ENCODE measurements at places on chromosomes 7 and 10.

GRCh38 chr7:123398921-123399320 lies 135.5 kb downstream of the IQUB start:
- no peak for DNase-seq

DNA sequence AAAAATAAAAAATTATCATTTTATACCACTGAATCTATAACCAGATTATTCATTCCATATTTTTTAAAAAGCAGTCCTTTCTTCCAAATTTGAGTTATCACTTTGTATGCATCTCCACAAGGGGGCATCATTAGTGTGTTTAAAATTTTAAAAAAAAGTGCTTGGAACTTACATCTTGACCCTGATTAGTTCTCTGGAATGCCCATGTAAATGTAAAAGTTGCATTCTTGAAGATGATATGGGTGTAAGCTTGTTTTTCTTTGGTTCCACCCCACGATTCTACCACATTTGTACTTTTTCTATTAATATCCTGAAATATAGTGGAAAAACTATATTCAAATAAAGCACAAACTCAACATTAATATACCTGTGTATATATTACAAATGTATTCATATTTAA lies 144.9 kb downstream of the ELAPOR2 start:
- no peak for DNase-seq

- DNase-seq, result no peak
Measured at GRCh38 chr10:99456931-99457288, 26.5 kb upstream of the GOT1 start.

DNA sequence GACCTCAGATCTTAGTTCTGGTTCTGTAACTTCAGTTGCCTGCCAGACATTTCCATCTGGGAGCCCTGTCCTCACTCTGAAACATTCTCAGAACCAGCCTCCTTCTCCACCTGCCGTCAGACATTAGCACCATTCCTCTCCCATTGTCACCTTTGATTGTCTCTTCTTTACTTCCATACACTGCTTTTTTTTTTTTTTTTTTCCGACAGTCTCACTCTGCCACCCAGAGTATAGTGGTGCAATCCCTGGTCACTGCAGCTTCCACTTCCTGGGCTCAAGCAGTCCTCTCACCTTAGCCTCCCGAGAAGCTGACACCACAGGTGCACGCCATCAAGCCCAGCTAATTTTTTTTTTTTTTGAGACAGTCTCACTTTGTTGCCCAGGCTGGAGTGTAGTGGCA lies 21.1 kb upstream of the HIPK2 start:
- no peak for DNase-seq

- DNase-seq, result no peak
Measured at GRCh38 chr7:57487957-57488356, 38.0 kb downstream of the ZNF716 start.

DNA sequence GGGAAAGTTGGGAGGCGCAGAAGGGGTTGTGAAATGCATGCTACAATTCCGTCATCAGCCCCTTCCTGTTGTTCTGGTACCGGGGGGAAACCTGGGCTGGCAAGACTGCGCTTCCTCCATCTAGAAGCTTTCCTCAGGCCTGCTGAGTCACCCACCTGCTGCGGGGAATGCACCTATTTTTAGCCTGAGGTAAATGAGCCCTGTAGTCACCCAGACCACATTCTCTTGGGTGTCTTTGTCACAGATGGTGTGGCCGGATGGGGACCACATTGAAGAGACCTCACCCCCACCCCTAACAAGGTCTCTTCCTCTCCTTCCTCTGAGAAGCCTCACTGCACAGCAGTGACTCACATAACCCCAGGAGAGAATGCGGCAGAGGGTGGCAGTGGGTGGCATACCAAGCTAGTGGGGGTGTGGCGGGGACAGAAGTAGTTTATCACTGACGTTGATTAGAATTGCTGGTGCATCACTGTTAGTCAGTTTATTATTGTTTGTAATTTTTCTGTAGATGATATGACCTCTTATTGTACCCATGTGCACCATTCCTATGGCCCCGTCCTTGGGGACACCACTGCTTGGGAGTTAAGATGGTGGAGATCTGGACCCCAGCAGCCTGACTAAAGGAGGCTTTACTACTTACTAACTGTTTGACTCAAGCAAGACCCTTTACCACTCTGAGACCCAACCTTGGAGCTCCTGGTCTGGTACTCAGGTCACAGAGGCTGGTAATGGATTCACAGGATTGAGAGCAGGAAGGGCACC lies 83.0 kb upstream of the DUSP5 start:
- peak; percentile 87 for DNase-seq

- DNase-seq, result no peak
Measured at GRCh38 chr10:51270936-51271530, 196.7 kb downstream of the PRKG1 start.

GRCh38 chr10:18659819-18660535 lies 746 bp downstream of the ARL5B start:
- DNase-seq, result peak; percentile 1

DNA sequence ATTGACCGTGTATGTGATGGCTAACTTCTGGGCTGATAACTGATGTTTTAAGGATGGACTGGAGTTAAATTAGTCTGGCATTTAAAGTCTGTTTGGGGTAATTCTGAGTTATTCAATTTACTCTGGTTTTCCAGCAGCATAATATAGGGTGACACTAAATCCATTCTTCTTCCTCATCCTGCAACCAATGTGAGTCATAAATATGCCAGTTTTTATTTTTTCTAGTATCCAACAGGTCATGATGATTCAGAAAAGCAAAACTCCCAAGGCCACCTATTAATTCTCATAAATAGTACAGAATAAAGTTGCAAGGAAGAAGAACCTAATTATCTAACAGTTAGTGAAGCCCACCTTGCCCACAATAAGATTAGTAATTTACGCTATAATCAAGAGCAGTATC lies 7.5 kb upstream of the EPHB6 start:
- DNase-seq, result no peak

- no peak for DNase-seq
Measured at GRCh38 chr7:128003167-128003566, 28.1 kb downstream of the LRRC4 start.

GRCh38 chr10:68826764-68827591 lies at the start of gene STOX1:
TSS of gene STOX1 (plus strand) at chr10:68827531. CDS start at chr10:68827624, 93 bp downstream.
- DNase-seq, result peak; percentile 39

GRCh38 chr7:26454180-26454579 lies 162.5 kb downstream of the SNX10 start:
- no peak for DNase-seq

- DNase-seq, result no peak
Measured at GRCh38 chr10:30154561-30154960, 95.2 kb upstream of the JCAD start.

DNA sequence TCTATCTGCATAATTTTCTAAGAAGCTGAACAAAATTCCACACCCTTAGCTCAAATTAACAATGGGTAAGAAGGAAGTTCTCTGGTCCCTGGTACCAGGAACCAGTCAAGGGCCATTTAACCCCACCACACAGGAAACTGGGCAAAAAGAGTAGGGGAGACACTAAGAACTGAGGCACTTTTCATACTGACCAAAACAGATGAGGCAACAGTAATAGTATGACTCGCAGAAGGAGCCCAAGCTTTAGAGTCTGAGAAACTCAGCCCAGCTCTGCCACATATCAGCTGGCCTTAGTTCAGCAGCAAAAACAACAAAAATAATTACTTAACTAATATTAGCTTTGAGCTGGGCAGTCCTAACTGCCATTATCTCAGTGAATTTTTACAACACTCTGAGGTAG lies 221.2 kb downstream of the FAM107B start:
- no peak for DNase-seq

DNA sequence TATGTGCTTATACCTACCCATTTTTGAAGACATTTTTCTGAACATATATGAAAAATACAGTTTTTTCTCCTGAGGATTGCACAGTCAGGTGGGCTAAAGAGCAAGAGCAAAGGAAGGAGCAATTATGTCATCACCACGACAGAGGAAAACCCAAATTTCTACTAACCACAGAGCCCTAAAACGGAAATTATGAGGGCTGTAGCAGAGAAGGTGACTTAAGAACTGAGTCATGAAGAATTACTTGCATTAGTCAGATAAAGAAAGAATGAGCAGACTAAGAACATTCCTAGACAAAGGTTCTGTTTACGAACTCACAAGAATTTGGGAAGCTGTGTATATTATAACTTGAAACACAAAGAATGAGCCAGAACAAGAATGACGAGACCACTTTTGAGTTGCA lies 974.4 kb downstream of the NXPH1 start:
- no peak for DNase-seq

DNA sequence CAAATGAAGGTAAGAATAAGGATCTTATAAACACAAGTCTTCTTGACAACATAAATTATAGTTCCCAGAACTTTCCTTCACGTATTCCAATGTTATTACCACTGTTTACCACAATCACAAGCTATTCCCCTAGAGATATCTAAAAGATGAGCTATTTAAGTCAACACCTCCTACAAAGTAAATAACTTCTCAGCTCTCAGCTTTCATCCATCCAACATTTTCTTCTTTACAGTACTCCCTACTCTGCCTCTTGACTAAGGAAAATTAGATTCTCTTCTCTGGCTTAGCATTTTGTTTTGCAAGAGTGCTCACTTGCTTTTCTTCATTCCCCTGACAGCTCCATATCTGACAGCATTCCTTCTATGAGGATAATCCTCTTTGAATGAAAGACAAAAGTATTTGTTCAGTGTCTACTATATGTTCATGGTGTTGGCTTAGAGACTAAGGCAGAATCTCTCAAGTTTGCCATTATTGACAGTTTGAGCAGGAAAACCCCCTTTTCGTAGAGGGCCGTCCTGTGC lies 93.0 kb upstream of the IL6 start:
- no peak for DNase-seq

DNA sequence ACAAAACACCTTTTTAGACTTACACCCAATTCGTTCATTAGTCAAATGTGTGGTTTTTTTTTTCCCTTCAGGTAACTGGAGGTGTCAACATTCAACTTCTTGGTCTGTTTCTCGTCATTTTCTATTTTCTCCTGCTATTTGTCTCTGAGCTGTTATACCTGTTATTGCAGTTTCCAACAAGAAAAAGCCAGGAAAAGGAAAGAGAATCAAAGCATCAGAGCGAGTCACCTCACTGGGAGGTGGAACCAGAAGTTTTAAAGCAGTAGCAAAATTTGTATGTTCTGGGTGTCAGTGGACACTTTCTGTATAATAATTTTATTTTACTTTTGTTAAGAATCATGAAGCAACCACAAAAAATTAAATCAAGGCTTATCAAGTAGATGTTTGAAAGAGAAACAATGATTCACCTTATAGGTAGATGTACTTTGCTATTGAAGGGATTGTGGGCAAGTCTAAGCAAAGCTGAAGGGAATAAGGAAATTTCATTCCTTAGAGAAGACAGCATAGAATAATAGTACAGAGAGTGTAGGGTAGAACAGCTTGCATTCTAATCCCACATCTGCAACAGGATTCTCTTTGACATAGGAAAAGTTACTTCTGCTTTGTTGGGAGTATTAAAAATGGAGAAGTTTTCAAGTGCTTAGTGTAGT lies 675.8 kb downstream of the PCDH15 start:
- no peak for DNase-seq

- DNase-seq, result no peak
Measured at GRCh38 chr10:95377950-95378349, 87.1 kb upstream of the PDLIM1 start.

DNA sequence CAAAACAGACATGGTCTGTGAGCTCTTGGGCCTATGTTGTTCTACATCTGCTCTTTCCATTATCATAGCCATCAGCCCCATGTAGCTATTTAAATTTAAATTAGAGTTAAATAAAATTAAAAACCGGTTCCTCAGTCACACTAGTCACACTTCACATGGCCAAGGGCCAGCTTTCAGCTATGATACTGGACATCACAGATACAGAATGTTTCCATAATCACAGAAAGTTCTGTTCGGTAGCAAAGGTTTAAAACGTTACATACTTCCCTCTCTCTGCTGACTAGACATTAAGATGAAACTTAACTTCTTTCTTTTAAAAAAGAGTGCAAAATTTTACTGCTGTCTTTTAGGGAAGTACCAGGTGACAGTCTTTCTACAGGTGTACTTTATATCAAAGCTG lies 43.0 kb downstream of the SRPK2 start:
- no peak for DNase-seq

GRCh38 chr7:121163699-121164098 lies 165.1 kb upstream of the WNT16 start:
- no peak for DNase-seq

DNA sequence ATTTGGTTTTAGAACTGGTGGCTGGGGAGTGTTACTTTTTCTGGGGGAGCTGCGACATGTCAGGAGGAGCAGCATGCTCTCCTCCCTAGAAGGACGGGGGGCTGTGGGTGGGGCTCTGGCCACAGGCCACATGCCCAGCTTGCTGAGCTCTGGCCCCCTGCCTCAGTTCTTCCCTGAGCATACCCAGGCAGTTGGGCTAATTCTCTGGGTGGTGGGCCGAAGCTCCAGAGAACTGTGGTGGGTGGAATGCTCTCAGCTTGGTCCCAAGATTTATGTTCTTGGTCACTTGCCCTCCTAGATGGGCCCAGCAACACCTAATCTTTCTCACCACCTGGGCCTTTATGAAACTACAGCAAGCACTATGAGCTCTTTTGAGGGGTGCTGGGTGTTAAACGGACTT lies 5.1 kb upstream of the ZNF775 start:
- no peak for DNase-seq

DNA sequence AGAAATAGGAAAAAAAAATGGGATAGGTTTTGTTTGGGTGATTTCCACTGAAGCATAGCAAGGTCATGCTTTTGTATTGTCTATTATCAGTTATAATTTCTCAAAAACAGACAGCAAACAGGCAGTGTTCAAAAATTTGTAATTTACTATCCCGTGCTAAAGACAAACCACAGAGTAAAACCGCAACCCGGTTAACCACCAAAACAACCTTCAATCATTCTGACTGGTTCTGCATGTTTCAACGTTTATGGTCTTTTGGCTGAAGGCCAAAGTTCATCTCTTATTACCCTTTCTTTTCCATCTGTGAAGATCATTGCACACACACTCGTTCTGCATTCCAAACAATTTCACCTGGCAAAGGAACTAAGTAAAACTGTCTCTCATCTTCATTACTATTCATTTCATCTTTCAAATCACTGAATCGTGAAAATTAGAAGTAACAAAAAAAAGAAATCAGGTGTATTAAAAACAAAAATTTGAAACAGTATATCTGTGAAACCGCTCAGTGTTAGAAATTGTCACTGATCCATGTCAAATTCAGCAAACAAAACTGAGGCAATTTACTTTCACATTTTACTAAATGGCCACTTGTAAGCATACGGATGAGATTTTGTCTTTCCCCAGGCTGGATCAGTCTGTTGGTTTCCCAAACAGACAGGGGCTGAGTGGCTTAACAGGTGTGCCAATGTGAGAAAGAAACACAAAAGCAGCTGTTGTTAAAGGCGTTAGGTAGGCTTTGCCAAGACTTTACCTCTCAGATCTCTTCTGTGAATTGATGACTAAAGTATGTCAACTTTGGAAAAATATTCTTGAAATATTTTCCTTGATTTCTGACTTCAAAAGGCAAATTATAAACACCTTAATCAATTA lies 539.6 kb downstream of the CNTNAP2 start:
- no peak for DNase-seq

GRCh38 chr7:36304099-36304425 lies 85.6 kb upstream of the ANLN start:
- DNase-seq, result no peak

GRCh38 chr7:148587076-148587475 lies 3.5 kb upstream of the C7orf33 start:
- no peak for DNase-seq

GRCh38 chr7:36942955-36943354 lies 218.7 kb upstream of the AOAH start:
- DNase-seq, result no peak
